ENCODE measurements at places on chromosomes 6 and 20.

GRCh38 chr6:146408583-146408982 lies 135.1 kb upstream of the RAB32 start:
- DNase-seq, result no peak

GRCh38 chr6:5942591-5942990 lies 64.1 kb downstream of the NRN1 start:
- no peak for DNase-seq

DNA sequence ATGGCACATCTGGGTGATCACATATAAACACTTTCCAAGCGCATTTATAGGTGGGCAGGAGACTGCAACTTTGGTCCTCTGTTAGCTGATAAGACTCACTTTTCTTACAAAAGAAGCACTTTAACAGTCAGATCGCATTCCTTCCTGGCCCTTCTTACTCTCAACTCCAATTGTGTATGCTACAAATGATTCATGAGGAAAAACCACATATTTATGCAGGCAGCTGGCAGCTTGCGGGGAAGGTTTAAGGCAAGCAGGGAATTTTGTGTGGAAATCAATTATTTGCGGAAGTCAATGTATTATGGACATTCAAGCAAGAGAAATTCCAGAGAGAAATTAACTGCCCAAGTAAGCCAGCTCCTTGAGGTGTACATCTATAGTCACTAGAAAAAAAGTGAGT lies 194.0 kb downstream of the PKHD1 start:
- no peak for DNase-seq

- DNase-seq, result peak; percentile 49
Observed at GRCh38 chr6:53728570-53729194, 63.1 kb upstream of the KLHL31 start.

DNA sequence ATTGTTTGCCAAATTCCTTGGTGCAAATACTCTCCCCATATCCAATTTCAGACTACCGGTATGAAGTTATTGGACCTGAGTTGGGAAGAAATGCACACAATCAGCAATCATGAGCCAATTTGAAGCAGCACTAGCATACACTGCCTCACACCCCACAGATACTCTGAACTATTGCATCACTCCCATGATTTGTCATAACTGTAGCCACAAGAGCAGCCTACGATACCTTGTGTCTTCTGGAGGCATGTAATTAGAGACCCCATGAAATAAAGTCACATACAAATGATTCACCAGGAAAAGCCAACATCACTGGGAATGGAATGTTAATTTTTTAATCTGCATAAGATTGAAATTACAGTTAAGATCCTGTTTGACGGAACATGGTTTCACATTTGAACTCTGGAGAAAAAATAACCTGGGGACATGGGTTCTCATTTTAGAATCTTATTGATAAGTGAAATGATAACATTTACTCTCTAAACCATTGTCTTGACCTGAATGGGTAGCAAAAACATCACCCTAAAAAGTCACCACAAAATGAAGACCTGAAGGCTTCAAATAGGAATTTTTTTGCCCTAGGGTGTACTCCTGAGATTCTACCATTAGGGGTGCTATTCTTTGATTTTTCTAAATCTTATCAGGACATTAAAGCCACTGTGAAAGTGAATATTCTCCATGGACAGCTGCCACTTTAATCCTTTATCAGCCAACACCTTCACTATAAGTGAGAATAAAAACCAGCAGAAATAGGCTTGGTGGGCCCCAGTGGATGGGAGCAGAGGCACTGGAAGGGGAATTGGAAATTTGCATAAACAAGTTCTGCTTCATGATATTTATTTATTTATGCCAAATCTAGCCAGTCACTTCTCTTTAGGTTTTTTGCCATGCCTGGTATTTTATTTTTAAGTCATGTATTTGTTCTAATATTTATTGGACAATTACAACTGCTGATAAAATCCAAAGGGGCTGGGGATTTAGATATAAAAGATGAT lies 34.5 kb upstream of the HBS1L start:
- DNase-seq, result peak; percentile 56

DNA sequence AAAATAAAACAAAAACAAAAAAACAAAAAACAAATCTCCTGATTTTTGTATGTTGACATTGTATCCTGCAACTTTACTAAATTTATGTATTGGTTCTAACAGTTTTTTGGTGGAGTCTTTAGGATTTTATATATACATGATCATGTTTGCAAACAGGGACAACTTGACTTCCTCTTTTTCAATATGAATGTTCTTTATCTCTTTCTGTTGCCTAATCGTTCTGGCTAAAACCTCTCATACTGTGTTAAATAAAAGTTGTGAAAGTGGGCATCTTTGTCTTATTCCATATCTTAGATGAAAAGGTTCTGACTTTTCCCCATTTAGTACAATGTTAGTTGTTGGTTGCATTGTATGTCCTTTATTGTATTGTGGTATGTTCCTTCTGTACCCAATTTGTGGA lies 261.7 kb upstream of the NOX3 start:
- no peak for DNase-seq

DNA sequence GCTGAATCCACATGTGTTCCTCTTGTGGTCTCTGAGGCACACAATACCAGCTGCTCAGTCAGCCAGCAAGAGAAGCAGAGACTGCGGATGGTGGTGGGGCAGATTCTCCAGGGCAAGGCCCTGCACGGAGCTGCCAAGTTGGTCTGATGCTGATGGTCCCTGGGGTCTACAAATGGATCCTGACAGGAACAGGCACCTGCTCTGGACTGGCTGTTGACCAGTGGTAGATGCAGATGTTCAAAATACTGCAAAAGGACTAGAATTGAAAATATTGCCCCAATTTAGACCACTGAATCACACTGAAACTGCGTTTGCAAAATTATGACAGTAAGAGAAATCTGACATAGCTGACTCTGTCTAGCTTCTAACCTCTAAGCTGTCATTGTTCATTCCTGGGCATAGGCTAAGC lies 29.6 kb upstream of the TUBB2A start:
- DNase-seq, result no peak

DNA sequence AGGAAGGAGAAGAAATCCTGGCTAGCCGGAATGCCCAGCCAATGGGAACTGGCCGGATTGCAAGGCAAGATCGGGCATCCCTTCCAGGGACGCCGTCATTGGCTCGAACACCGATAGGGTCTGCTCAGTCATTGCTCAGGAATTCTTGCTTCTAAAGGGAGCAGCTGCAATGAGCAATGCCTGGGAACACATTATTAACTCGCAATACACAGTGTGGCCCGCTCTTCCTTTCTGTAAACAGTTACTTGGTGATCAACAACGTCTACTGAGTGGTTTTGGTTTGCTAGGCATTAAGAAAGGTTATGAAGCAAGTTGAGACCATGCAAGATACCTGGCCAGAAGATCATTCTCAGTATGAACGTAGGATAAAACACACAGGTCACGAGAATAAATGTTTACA lies 165.4 kb upstream of the CITED2 start:
- no peak for DNase-seq

DNA sequence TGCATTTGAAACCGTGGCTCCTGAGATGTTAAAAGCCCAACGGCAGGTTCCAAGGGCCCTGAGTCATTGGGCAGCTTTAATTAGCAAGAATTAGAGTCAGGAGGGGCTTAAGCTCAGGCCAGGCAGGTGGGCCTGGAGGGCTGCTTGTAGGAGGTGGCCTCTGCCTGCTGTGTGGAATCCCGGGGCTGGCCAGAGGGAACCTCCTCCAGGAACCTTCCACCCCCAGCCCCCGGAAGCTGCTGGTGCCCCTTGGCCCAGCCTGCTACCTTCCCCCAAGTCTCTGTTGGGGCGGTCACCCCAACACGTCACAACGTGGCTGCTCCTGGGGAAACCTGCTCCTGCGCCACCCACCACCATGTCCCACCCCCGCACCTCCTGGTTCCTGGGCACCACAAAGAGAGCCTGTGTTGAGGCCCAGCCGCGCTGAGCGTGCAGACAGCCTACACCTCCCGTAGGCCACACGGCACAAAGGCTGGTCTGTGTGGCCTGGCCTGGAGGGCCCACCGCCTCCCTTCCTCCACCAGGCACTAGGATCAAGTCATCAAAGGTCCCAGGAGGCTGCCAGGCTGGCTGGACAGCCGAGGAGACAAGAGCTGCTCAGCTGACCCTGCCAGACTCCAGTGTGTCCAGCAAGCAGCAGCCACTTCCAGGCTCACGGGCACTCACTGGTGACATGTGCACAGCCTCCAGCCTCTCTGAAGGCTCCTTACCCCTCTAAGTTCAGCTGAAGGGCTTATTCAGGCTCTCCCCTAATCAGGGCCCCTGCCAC lies 86.3 kb downstream of the SNX5 start:
- DNase-seq, result no peak

GRCh38 chr6:40474937-40475336 lies 112.2 kb downstream of the LRFN2 start:
- no peak for DNase-seq

- no peak for DNase-seq
Observed at GRCh38 chr6:79373880-79374279, 139.4 kb upstream of the HMGN3 start.

GRCh38 chr20:25270829-25271251 lies 23.0 kb downstream of the PYGB start:
- DNase-seq, result no peak

DNA sequence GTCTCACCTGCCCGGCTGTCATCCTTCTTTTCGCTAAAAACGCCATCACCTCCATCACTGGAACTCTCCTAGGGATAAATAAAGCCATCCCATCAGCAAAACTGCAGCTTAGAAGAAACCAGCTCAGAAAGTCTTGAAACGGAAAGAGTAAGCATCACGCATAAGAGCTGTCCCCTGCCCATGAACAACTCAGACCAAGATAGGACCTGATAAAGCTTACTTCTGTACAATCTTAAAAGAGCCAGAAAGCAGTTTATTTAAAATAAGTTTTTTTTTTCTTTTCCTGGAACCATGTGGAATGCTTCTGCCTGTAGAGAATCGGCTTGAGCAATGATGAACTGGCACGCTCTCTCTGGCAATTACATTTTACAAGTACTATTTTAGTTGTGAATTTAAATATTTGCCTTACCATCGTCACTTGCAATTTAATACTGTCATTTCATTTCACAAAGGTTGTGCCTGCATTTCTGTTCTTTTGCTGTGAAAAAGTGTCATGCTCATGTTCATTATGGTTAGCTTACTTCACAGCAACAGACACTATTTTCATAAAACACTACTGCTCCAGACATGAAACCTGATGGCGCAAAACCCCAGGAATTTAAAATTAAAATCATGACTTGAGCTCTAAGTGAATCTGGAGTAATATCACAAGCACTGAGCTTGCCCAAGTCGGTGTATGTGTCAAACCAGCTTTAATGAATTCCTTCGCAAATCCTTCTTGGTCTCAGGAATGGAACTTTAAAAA lies 59.6 kb upstream of the EMILIN3 start:
- no peak for DNase-seq

DNA sequence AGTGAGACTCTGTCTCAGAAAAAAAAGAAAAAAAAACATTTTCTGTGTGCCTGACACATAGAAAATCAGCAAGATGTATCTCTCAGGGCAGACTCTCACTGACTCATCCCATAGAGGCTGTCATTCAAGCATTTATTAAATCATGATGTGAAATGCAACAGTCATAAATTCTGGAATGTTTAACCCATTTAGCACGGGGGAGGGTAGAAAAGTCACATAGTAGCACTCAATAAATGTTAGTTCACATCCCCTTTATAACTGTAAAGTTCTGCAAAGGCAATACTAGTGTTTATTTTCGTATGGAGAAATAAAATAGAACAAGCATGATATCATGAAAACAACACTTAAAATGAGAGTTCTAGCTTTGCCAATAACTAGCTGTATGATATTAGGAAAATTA lies 15.5 kb upstream of the CARMIL1 start:
- no peak for DNase-seq

- no peak for DNase-seq
Observed at GRCh38 chr6:111812060-111813038, 60.9 kb downstream of the FYN start.

GRCh38 chr6:30700340-30700739 lies 9.6 kb upstream of the NRM start:
- DNase-seq, result no peak

DNA sequence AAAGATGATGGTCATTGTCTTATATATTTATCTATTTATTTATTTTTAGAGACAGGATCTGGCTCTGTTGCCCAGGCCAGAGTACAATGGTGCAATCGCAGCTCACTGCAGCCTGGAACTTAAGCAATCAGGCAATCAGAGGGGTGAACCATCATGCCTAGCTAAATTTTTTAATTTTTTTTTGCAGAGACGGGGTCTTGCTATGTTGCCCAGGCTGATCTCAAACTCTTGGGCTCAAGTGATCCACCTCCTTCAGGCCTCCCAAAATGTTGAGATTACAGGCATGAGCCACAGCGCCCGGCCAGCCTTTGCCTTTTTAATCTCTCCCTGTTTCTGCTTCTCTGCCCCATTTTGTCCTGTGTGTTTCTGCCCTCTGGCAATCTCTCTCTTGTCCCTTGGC lies 102.2 kb downstream of the NCR2 start:
- DNase-seq, result no peak

DNA sequence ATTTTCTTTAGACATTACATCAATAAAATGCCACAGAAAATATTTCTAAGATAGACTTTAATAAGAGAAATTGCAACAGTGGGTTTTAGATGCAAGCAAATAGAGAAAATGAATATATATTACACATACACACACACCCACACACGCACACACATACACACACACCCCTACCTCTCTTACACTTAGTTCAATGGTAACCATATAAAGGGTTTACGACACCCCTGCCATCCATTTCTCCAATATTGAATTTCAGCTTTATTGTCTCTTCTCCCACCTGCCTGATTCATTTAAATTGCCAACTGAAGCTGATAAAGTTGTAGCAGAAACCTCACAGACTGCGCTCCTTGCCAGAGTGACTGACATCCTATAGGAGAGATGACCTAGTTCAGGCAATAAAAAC lies 154.6 kb downstream of the ADAT2 start:
- DNase-seq, result no peak

GRCh38 chr6:106642476-106642875 lies 13.1 kb downstream of the QRSL1 start:
- no peak for DNase-seq

- no peak for DNase-seq
Observed at GRCh38 chr6:166527849-166528248, 58.6 kb downstream of the RAMACL start.

DNA sequence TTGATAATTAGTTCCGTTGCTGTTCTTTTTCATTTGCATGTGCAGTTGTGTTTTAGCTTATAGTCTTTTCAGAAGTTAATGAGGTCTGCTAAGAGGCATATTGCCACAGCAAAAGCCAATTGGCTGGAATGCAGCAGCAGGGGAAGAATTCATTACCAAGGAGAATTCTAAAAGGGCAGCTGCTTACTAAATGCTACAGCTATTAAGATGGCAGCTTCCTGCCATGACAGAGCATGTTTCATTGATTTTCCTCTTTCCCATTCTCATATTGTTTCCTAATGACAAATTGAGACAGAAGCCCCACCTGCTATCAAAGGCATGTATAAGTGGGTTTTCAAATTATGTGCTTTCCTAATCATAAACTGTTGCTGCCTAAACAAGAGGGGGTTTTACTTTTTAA lies 66.6 kb downstream of the CLVS2 start:
- DNase-seq, result no peak

GRCh38 chr20:19288636-19289035 lies 76.2 kb downstream of the SLC24A3 start:
- no peak for DNase-seq

GRCh38 chr20:21017528-21018085 lies 88.6 kb downstream of the LINC00237 start:
- DNase-seq, result no peak
